Activated T-helper 2 cell treated with anti-CD3 and anti-CD28 coated beads, Interferon-gamma antibody, Interleukin-2, Interleukin-4, amounts not matched to agents 10 μg/mL and 5 μg/mL and 100 μg/mL, durations not matched to agents 14 hours and 24 hours and 36 hours (primary cell): ENCODE measurements at places on chromosomes 1 and 21. TPM values are rescaled to one million over a fixed set of nuclear protein-coding genes. Genes with fewer than 3 reads are reported as not detected.

DNA sequence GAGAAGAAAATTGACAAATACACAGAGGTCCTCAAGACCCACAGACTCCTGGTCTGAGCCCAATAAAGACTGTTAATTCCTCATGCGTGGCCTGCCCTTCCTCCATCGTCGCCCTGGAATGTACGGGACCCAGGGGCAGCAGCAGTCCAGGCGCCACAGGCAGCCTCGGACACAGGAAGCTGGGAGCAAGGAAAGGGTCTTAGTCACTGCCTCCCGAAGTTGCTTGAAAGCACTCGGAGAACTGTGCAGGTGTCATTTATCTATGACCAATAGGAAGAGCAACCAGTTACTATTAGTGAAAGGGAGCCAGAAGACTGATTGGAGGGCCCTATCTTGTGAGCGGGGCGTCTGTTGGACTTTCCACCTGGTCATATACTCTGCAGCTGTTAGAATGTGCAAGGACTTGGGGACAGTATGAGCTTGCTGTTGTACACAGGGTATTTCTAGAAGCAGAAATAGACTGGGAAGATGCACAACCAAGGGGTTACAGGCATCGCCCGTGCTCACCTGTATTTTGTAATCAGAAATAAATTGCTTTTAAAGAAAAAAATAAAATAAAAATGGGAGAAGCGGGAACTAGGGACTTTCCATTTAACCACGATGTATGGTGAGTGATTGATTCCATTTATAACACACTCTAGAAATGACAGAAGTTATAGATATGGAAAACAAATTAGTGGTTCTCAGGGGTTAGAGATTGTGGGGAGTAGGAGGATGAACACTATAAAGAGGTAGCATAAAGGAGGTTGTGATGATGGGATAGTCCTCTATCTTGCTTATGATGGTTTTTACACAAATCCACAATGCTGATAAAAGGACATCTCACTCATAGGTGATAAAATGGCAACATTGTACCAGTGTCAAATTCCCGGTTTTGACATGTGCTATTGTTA is 244.7 kb downstream of the MRPL39 start:
- no peak for DNase-seq

Gene KCNA10
- total RNA-seq, result not detected in 2 replicates

Gene SLC22A15
- total RNA-seq, result 0.18 and 0.52 TPM in 2 replicates

Gene UQCRHL
- total RNA-seq, result 1.5 and 1.6 TPM in 2 replicates

Gene GCLM
- 18.1 and 20.5 TPM in 2 replicates for total RNA-seq

- no peak for DNase-seq
These were observed 24.0 kb upstream of the CDK18 start for GRCh38 chr1:205480349-205480985.

DNA sequence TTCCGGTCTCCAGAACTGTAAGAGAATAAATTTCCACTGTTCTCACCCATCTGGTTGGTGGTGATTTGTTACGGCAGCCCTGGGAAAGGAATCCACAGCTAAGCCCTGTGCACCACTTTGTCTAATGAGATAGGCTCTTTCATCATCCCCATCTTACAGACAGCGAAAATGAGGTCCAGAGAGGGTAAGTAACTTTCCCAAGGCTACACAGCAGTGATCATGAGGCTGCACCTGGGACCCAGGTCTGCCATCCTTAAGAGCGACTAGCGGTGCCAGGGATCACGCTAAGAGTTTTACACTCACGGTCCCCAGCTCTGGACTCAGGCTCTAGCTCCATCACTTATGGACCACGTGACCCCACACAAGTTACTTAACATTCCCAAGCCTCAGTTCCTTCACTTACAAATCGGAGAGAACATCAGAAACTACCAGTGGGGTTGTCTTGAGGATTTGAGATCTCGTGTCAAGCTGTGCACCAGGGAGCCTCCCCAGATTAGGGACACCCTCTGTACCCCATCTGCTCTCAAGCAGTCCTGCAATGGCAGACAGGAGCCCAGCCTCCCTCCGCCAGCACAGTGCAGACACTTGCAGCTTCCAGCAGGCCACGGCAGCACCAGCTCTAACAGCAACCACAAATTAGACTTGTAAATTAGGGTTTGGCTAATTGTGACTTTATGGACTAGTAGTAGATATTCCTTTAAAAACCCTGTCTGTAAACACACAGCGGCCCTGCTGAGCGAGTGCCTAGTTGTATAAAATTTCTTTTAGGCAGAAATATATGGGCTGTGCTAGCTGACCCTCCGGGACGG is 87.3 kb downstream of the DISP3 start:
- DNase-seq, result no peak

Gene OR2T11
- total RNA-seq, result not detected in 2 replicates

DNA sequence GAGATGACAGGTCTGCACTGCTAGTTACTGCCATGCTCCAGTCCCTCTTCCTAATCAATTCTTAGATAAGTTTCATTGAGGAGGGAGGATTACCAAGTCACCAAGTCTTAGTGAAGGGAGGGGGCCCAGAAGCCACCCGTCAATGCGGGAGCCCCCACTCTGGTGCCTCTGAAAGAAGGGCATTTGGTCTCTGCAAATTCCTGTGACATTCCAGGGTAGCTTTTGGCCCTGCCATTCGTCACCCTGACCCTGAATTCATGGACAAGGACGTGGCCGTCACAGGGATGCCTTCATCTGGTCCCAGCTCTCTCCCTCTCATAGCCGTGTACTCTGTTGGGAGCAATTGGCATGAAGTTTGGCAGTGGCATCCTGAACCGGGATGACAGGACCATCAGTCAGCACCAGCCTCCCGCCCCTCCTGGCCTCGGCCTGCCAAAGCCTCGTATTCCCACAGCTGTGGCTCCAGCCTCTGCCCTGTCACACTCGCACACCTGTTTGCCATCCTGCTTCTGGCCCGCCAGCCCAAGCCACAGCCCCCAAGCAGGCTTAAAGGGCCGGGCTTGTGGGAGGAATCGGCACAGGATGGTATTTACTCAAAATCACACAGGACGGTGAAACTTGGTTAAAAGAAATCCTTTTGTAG is 150.7 kb downstream of the CLIC6 start:
- DNase-seq, result no peak

Gene CDK18
- 0.37 and 0.68 TPM in 2 replicates for total RNA-seq
